CD4-positive, alpha-beta T cell treated with Interleukin-17A for 4 hours (primary cell): ENCODE measurements at places on chromosomes 12 and 14.

DNA sequence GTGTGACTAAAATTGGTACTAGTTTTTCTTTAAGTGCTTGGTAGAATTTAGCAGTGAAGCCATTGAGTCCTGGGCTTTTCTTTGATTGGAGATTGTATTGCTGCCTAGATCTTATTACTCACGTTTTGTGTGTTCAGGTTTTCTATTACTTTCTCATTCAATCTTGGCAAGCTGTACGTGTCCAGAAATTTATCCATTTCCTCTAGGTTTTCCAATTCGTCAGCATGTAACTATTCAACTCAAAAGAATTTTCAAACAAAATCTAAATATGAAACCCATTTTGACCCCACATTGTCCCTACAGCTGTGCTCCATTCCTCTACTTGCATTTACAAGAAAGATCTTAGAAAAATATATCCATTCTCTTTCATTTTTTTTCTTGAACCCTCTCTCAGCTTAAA lies 1613.4 kb upstream of the SEL1L start:
- DNase-seq = no peak

- DNase-seq = no peak
Measured at GRCh38 chr14:57652769-57653168, 159.1 kb upstream of the CCDC198 start.

GRCh38 chr14:102620413-102620812 lies 28.0 kb downstream of the RCOR1 start:
- DNase-seq = no peak

DNA sequence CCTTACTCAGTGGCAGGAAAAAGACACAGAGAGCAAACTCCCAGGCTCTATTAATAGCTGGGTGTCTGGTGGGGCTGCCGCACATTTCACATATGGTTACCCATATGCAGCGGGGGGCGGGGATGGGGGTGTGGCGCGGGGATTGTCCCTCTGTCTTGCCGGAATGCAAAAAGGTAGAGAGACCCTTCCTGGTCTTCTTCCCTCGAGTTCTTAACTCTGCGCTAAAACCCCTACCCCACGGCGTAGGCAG lies 1.7 kb downstream of the PRMT8 start:
- DNase-seq = no peak
